Renal cortex interstitium (tissue), 15 donors: ENCODE measurements at places on chromosomes 4 and X. TPM values are rescaled to one million over a fixed set of nuclear protein-coding genes. Genes with fewer than 3 reads are reported as not detected.

TEX11 gene
- 0.15 TPM for polyA plus RNA-seq

ARHGAP6 gene
- 19.4 TPM for polyA plus RNA-seq

PDE5A gene
- 40.0 TPM for polyA plus RNA-seq

GPRIN3 gene
- polyA plus RNA-seq, result 8.0 TPM

LRP2BP gene
- polyA plus RNA-seq, result 2.6 TPM

EREG gene
- polyA plus RNA-seq, result 0.16 TPM

CRMP1 gene
- polyA plus RNA-seq, result 59.1 TPM

POF1B gene
- polyA plus RNA-seq, result 0.34 TPM

ERVMER34-1 gene
- polyA plus RNA-seq, result 3.9 TPM

UCP1 gene
- 0.14 TPM for polyA plus RNA-seq

NOX1 gene
- polyA plus RNA-seq, result 0.79 TPM

MAGEB17 gene
- not detected for polyA plus RNA-seq

MEPE gene
- not detected for polyA plus RNA-seq

MAGED4 gene
- 45.3 TPM for polyA plus RNA-seq

CLTRN gene
- 24.6 TPM for polyA plus RNA-seq

CXCR3 gene
- polyA plus RNA-seq, result not detected

ADAM29 gene
- 0.12 TPM for polyA plus RNA-seq

ITGB1BP2 gene
- 1.7 TPM for polyA plus RNA-seq

DNA sequence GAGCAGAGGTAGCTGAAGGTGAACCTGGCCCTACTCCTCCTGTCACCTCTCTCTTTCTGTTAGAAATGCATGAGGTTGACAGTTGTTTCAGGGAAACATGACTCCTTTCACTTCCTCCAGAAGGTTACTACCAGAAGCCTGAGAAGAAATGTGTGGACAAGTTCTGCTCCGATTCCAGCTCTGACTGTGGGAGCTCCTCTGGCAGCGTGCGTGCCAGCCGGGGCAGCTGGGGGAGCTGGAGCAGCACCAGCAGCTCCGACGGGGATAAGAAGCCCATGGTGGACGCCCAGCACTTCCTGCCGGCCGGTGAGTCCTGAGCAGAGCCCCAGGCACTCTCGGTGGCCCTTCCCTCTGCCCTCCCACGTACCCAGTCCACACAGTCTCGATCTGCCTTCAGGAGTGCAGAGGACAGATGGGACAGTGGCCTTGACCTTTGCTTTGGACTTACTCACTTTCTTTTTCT lies 61.3 kb upstream of the TLR2 start:
- no peak for DNase-seq

DNA sequence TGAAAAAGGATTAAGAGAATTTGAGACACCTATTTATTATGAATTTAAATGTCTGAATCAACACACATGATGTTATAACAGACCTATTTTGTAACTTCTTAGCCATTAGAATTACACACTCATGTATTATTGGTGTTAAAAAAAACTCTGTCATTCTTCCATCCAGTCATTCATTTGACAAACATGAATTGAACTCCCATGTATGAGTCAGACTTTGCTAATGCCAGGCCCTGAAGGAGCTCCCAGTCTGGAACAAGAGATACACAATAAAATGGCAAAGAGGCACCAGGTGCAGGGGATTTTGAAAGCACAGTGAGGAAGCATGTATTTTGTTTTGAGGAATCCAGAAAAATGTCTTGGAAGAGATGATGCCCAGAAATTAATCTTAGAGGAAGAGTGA lies 87.7 kb upstream of the EFHC2 start:
- no peak for DNase-seq

- no peak for DNase-seq
Measured at GRCh38 chrX:40179283-40179682, 81.5 kb upstream of the BCOR start.

DNA sequence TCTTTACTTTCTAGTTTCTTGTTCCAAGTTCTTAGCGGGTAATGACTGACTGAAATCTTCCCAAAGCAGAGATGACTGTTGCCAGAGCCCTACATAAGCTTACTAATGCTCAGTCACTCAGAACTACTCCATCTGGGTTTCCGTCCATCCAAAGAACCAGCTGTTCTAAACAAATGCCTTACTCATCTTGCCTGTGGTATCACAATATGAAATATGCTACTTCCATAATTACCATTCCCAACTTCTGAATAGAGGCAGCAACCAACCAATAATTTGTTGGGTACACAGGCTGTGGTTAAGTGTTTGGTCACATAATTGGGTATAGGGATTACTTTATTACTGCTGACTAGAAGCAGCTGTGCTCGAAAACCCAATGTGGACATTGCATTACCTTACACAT lies 930.2 kb upstream of the DIAPH2 start:
- DNase-seq, result no peak

DNA sequence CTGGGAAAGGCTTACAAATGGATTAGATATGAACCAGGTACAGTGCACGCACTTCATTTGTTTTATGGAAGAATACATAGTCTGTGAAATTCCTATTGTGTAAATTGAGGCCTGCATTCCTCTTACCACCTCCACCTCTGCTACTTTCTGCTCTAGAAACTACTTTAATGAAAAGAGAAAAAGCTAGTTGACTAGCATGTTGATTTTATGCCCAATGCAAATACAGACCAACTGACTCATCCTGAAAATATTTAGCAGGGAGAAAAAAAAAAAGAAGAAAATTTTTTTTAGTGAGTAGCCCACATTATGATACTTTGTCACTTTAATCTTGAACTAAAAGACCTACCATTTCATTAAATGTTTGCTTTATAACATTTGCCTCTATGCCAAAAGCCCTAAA lies 41.2 kb downstream of the DCLK2 start:
- no peak for DNase-seq

- DNase-seq, result no peak
Measured at GRCh38 chr4:148079961-148080360, 348.1 kb downstream of the ARHGAP10 start.

DNA sequence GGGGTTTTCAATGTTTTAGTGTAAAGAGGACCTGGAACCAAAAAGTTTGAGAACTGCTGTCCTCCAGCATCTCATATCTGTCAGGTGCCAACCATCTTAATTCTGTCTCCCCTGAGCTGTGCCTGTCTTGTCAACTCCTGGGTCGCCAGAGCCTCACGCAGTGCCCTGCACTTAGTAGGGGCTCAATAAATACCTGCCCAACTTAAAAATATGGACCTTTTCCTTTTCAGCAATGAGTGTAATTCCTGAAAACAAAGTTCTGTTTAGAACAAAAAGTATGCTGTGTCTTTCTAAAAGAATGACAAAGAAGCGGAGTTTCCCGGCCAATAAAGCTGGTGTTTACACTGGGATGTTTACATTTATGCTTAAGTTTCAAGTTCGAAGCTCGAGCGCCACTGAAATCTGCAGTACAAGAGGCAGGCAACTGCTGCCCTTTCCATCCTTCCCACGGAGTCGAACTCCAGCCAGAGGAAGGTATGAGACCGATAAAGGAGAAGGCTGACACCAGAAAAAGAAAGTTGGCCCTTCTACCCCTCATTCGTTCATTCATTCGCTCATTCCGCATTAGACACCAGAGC lies 1.1 kb upstream of the HTATSF1 start:
- DNase-seq, result no peak

DNA sequence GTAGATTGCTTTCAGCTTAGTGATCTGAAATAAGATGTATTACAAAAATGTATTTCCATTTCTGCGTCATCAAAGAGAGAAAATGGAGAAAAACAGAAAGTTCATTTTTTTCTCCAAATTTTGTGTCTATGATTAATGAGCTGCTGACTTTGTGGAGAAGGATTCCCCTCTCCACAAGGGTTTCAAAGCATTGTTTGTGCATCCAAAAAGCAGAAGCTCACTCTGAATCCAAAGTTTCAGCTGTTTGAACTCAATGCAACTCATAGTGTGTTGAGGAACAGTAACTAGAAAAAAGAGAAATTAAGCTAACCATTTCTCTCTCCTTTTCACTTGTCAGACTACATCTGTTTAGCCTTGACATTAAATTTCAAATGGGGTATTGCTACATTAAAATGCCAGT lies 62.9 kb upstream of the SLC7A11 start:
- DNase-seq, result no peak

- no peak for DNase-seq
Measured at GRCh38 chrX:149987613-149988012, 49.3 kb upstream of the EOLA2 start.

DNA sequence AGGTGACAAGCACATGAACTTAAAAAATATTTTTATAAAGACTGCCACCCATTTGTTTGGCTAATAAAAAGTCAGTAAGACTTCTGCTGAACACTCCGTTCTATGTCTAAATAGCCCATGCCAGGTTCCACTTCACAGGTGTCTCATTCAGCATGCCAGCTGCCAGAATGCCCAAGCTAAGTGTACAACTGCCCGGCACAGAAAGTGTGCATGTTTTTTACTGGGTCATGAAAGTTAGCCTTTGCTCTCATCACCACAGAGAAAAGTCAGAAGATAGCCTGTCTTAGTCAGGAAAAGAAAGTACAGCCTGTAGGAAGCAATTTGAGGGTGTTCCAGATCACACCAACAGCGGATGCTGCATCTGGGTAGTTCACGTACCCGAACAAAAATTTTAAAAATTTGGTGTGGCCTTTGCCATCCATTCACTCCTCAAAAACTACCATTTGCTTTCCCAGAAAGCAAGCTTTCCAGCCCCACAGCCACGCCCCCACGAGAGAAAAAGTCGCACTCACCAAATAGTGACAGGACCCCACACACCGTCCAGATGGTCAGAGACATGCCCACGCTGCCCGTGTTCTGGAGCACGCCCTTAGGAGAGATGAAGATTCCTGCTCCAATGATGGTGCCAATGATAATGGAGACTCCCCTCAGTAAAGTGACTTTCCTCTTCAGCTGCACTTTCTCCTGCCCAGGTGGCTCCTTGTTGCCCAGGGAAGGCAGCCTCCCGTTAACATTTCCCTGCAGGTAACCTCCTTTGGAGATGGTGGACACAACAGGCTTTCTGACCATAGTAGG lies 671 bp downstream of the SLC7A11 start:
- DNase-seq, result no peak

GRCh38 chrX:85905851-85906250 lies 141.5 kb downstream of the CHM start:
- no peak for DNase-seq

GRCh38 chr4:187617113-187617512 lies 378.5 kb upstream of the ZFP42 start:
- no peak for DNase-seq

GRCh38 chr4:116628598-116628997 lies 456.8 kb downstream of the TRAM1L1 start:
- no peak for DNase-seq

- DNase-seq, result no peak
Measured at GRCh38 chr4:157012296-157012695, 40.7 kb upstream of the PDGFC start.

DNA sequence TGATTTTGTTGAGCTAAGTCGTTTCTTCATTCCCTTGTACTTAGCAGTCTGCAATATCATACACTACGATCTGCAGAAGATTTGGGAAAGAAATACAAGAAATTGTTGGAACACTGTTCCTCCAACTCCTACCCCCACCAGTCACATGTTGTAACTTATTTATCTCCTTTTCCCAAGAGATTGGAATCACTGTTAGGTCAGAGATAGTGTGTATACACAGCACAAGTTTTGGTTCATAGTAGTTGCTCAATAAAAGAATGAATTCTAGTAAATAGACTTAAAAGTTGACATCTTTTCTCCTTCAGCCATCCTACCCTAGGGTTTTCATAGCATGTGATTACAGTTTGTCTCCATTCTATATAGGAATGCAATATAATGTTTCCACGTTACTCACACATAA lies 68.8 kb downstream of the ARFIP1 start:
- no peak for DNase-seq

- no peak for DNase-seq
Measured at GRCh38 chr4:84985952-84986351, 19.5 kb upstream of the WDFY3 start.

GRCh38 chrX:11768039-11768438 lies 10.0 kb downstream of the MSL3 start:
- DNase-seq, result no peak

GRCh38 chrX:47749185-47749967 lies 87.3 kb upstream of the ZNF81 start:
- no peak for DNase-seq

- DNase-seq, result no peak
Measured at GRCh38 chr4:10554694-10555093, 97.5 kb upstream of the ZNF518B start.

GRCh38 chr4:70657326-70657725 lies 9.0 kb downstream of the JCHAIN start:
- no peak for DNase-seq

GRCh38 chr4:2893772-2894171 lies 50.1 kb downstream of the ADD1 start:
- DNase-seq, result no peak

- DNase-seq, result no peak
Measured at GRCh38 chr4:30716158-30716557, 4.0 kb upstream of the PCDH7 start.

DNA sequence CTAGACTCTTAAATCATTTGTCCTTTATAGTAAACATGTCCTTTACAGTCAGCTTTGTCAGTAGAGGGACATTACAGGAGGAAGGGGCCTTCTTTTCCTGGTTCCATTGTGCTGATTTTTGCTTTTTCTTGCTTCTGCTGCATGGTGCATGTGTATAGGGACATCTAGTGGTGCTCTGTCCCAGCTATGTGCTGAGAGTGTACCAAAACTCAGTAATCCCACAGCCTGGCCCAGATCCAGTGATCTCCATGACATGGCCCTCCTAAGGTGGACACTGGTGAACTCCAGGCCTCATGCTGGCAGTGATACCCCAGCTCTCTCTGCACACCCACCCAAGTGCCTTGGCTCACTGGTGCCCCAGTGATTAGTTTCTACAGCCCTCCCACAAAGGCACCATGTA lies 45.2 kb downstream of the MAGEB17 start:
- no peak for DNase-seq

GRCh38 chrX:42948723-42949657 lies 171.0 kb upstream of the PPP1R2C start:
- DNase-seq, result no peak

DNA sequence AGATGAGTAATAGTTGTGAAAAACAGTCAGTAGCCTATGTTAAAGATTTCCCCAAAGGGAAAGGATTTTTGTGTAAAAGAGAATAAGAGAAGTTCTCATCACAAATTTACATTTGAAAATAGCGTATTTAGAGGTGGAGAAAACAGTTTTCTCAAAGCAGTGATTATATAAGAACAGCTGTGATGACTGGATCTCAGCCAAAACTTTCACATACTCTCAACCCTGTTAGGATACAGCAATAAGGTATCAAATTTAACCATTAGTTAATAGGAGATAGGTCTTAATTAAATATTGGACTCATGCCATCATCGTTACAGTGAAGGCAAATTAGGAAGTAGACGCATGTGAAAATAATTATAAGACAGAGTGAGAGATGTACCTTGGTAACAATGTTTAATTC lies 622.7 kb downstream of the PCDH18 start:
- peak; percentile 6 for DNase-seq

- DNase-seq, result no peak
Measured at GRCh38 chr4:19047279-19047880, 1025.8 kb upstream of the LCORL start.

- DNase-seq, result no peak
Measured at GRCh38 chrX:123878252-123878721, 18.4 kb downstream of the XIAP start.
